Activated naive CD8-positive, alpha-beta T cell treated with anti-CD3 and anti-CD28 coated beads for 36 hours (primary cell): ENCODE measurements at places on chromosomes 3 and 15.

- no peak for DNase-seq
Observed at GRCh38 chr15:27241943-27242342, 271.0 kb downstream of the GABRG3 start.

- DNase-seq: no peak
Observed at GRCh38 chr3:139388821-139389551, 461 bp downstream of the COPB2 start.

GRCh38 chr15:40238532-40239403 is at the start of gene PAK6:
Gene PAK6 (plus strand): TSS chr15:40239063. CDS start chr15:40264786, 25,723 bp downstream.
- DNase-seq: peak; percentile 54

- no peak for DNase-seq
Observed at GRCh38 chr15:66110864-66111263, 142.7 kb downstream of the MEGF11 start.

DNA sequence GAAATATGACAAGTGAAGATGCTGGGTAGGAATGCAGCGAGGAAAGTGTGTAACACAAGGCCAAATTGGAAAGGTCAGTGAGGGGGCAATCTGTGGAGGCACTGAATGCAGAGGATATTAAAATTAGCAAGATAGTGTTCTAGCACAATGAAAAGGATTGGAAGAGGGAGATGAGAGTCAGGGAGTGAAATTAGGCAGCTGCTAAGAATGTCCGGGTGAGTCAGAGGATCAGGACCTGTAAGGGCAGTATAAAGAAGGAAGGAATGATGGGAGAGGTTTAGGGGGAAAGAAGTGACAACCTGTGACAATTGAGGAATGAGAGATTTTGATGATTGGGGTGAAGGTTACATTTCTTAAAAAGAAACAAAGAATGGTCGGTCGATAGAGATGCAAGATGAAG is 103.5 kb downstream of the UBE3A start:
- no peak for DNase-seq
